Skeletal muscle cell (primary cell): ENCODE measurements at places on chromosomes 7 and 10.

- no peak for DNase-seq
Observed at GRCh38 chr7:65731562-65732035, 141.3 kb upstream of the VKORC1L1 start.

GRCh38 chr10:132905661-132906060 lies 36.7 kb downstream of the CFAP46 start:
- no peak for DNase-seq

GRCh38 chr7:46206476-46207060 lies 285.5 kb upstream of the IGFBP3 start:
- no peak for DNase-seq

DNA sequence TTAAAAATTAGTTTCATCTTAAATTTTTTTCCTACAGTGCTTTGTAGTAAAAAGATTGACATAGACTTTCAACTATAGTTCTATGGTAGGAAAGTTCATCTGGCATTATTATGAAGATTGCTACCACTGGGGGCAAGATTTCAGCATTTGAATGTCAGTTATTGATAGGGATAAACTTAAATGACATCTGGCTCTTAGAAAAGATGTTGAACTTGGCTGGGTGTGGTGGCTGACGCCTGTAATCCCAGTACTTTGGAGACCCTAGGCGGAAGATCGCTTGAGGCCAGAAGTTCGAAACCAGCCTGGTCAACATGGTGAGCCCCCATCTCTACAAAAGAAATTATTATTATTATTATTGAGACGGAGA lies 1.4 kb upstream of the TRA2A start:
- no peak for DNase-seq

GRCh38 chr10:97919012-97919411 lies 69.4 kb downstream of the GOLGA7B start:
- no peak for DNase-seq

DNA sequence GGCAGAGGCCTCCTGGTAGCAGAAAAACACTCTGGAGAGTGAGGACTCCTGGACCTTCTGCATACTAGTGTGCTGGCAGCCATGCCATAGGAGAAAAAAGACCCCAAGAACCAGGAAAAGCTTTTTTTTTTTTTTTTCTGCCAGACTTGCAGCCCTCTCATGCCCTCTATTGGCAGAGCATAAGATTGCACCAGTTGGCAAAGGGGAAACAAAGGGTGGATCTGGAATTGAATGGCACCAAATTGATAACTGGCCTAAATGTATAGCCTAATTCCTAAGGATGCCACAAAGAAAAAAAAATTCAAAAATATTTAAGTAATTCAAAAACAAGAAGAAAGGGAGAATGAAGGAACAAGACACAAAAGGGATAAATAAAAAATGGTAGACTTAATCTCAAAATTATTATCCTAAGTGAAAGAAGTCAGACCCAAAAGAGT lies 112.5 kb upstream of the GHITM start:
- DNase-seq: no peak

- no peak for DNase-seq
Observed at GRCh38 chr10:94992811-94993210, 54.4 kb downstream of the CYP2C9 start.

GRCh38 chr10:4107285-4107851 lies 322.4 kb upstream of the KLF6 start:
- DNase-seq: no peak

DNA sequence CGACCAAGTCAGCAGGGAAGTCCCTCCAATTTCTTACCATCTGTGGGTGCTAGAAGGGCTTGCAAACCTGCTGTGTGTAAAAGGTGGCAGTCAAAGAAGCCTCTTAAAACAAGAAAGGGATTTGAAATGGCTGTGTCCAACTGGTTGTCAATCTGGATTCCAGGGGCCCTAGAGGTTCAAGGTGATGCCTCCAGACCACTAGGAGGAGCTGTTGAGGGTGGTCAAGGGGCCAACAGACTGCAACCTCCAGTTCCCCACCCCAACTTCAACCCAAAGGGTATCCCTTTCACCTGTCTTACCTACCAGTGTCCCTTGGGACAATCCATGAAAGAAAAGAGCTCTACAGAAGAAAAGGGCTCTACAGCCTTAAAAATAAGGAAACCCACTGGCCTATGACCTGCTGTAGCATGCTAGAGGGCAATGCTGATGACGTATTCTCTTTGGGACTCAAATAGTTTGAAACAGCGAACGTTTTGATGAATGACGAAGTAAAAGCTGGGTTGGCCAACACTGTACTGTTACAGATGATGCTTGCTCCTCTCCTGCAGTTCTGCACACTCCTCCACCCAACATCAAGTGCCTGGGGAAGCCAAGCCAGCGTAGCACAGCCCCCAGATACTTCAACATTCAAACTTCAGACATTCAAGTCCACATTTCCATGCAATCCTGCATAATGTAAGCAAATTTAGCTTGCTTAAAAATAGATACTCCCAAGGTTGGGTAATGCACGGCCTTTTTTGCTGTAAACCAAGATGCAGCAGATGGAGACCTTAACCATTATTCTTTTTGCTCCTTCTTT lies 45.9 kb upstream of the WDR11 start:
- DNase-seq: no peak

DNA sequence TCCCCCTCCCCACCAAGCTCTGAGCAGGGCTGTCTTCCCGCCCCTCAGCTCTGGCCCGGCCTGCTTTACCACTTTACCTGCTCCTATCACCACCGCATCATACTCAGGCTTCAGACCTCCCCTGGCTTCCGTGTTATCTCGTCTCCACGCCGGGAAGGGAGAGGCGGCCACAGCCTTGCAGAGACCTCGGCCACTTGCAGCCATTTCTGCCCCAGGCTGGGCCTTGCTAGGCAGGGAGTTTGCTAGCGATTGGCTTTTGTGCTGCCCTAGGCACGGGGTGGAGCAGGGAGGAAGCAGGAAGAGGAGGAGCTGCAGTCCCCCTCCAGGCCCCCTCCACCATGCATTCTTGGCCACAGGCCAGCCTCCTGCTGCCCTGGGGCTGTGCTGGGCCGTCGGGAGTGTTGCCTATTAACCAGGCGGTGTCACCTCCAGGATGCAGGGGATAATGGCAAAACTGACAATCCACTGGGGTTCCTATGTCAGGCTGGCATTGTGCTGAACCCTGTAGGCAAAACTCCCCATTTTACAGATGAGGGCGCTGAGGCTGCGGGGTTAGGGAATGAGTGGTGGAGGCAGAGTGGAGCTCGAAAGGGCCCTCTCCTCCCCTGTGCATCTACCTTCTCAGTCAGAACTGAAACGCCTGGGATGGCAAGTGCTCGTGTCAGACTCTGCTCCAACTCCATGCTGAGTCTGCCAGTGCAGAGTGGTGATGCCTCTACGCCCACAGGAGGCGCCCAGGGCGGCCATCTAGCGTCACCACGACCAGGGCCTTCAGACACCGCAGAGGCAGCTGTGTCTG lies at the start of gene PYROXD2:
Gene PYROXD2 (minus strand): TSS at position 251 of the 799 bp plus-strand sequence. CDS start 47 bp downstream, at position 204.
- peak; percentile 68 for DNase-seq

DNA sequence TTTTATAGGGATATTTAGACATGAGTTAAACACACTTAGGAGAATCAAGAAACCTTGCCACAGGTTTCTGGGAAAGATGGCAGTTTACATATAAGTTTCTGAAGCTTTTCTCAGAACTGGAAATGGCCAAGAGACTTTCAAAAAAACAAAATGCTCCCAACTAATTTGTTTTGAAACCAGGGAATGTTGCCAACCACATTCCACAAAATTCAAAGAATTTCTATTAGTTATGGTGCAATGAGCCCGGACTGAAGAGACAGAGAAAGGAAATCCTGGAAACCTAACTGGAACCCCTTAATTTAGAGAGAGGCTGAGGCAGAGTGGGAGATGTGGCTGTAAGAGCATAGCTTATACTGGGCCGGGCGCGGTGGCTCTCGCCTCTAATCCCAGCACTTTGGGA lies 128.5 kb downstream of the PTEN start:
- DNase-seq: no peak

DNA sequence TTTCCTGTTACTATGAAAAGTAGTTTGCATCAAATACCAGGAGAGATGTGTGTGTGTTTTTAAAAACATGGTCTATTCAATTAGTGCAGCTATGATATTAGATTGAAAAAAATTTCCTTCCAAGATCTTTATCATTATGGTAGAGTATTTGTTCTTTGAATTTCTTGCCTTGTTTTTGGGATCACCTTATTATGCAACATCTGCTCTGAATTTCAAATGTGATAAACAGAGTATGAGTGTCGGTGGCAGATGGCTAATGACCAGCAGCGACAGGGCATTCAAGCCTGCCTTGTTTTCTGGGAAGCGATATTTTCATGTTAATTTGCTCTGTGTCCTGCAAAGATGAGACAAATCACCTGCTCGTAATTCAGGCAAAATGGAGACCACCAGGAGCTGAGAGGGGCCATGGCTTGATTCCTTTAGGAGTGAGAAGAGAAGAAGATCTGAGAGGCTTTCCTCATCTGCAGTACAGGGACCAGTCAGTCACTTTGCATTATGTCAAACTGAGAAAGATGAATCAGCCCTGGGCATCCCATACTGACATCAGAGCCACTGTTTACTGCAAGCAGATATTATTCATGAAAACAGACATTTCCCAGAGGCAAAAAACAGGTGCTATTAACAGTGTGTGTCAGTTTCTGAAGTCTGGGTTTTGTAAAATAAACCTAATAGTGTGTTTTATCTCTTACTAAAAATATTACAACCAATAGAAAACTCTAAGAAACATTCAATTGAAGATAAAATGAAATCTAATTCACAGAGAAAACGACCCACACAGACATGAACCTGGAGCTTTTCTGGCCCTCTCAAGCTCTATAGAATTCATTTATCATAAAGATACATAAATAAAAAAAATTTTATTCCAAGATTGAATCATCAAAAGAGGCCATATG lies 67.6 kb downstream of the CDK6 start:
- DNase-seq: no peak

- no peak for DNase-seq
Observed at GRCh38 chr10:67072654-67073053, 146.8 kb downstream of the LRRTM3 start.

DNA sequence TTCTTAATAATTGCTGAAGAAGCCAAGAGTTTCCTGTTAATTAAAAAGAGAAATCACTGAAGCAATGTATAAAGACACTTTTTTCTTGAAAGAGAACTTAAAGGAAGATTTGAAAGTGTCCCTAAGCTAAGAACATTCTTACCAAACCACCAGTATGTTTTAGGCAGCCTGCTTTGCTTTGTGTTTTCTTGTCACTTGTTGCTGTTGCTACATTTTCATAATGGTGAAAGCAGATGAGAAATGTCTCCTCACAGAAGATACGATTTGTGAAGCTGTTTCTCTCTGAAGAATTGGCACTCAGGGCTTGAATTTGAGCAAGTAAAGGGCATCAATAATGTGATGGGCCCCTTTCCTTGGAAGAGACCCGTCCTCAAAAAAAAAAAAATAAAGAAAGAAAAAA lies 30.9 kb downstream of the TCF7L2 start:
- DNase-seq: no peak

DNA sequence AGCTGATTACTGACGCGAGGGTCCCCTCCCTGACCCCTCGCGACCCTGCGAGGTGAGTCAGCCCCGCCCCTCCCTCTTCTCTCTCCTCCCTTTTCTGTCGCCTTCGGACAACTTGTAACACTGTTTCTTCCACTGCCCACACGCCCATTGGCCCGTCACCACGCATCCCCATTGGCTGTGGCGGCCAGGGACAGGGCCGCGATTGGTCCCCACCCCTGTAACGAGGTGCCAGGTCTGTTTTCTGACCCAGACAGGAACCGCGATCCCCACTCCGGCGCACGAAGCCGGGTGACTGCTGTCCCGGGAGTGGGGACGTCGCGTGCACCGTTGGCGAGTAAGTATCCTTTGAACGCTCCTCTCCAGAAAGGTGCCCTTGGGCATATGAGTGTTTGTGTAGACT lies at the start of gene STRA8:
Gene STRA8 (plus strand): TSS at position 269 of the 400 bp plus-strand sequence. CDS start 6,687 bp downstream, outside the sequence.
- no peak for DNase-seq
